Umbilical cord (tissue), 2 donors: ENCODE measurements at places on chromosomes 1 and 21. TPM values are rescaled to one million over a fixed set of nuclear protein-coding genes. Genes with fewer than 3 reads are reported as not detected.

DNA sequence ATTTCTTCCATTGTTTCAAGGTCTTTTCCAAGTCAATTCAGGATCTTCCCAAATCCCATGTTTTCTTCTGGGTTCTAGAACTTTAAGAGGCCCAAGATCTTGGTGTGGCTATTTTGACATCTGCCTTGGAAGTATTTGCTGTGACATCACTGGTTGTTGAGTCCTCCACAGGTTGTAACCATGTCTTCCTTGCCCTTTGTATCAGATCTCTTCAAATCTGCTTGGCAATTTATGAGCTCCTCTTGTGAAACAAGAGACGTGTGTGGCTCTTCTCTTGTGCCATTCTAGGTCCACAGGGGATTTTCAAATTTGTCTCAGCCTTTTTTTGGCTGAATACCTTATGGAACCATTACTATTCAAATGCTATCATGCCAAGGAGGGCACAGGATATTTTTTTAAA, 60.3 kb upstream of the KCNK2 start:
- no peak for DNase-seq

COL6A1 gene
- total RNA-seq = 2,452 TPM

- no peak for DNase-seq
Observed at GRCh38 chr1:9865724-9866123, 42.0 kb upstream of the CLSTN1 start.

PTPN22 gene
- 3.1 TPM for total RNA-seq

- peak; percentile 49 for DNase-seq
Observed at GRCh38 chr1:37479255-37480124, 5.1 kb downstream of the ZC3H12A start.
